ENCODE measurements at places on chromosomes 5 and 9. TPM values are rescaled to one million over a fixed set of nuclear protein-coding genes. Genes with fewer than 3 reads are reported as not detected.

DNA sequence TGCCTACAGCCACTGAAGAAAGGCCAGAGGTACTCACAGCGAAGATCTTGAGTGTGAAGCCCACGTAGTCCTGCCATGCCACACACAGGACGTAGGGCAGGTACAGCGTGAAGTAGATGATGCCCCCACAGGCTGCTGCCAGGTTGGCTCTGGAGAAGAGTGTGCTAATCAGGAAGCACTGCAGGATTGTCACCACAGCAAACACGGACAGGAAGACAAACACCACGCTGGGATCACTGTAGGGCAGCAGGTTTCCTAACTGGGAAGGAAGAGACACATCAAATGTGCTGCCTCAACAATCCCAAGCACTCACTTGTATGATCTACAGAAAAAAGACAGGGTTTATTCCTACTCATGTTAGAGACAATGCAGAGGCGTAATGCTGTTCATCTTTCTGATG lies 63.0 kb downstream of the NIPSNAP3B start:
- DNase-seq, result no peak

ADAMTS6 gene
- total RNA-seq, result 1.7 TPM

PCDHGC5 gene
- total RNA-seq, result not detected

DNA sequence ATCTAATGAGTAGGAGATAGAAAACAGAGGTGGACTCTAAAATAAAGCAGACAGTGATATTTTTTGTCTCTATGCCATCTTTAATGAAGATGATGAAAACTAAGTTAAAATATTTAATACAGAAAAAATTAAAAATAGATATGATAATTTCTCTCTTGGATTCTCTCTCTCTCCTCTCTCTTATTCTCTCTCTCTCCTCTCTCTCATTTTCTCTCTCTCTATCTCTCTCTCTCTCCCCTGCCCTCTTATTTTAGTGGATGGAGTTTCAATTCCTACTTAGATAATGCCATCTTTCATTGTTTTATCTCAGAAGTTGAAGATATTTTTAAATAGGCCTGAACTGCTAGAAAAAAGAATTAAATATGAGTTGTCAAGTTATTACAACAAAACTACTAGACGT lies 38.2 kb downstream of the ESM1 start:
- DNase-seq, result no peak

SECISBP2 gene
- total RNA-seq, result 35.7 TPM

DNA sequence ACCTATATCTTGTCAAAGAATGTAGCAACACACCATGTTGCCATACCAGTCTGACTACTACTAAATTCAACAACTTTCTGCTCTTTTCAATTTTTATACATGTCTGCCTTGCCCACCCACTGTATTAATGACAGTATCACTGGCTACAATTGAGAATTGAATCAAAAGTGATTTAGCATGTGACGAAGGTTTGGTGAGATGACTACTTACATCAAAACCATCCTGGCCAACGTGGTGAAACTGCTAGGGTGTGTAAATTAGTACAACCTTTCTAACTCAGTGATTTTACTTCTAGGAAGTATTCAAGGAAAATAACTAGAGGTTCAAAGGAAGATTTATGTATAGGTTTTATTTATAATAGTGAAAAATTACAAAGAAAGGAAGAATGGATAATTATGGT lies 109.8 kb downstream of the UNC13B start:
- DNase-seq, result no peak

SLC4A9 gene
- 0.43 TPM for total RNA-seq

GRCh38 chr5:153399595-153399994 lies 90.9 kb upstream of the GRIA1 start:
- no peak for DNase-seq

DNA sequence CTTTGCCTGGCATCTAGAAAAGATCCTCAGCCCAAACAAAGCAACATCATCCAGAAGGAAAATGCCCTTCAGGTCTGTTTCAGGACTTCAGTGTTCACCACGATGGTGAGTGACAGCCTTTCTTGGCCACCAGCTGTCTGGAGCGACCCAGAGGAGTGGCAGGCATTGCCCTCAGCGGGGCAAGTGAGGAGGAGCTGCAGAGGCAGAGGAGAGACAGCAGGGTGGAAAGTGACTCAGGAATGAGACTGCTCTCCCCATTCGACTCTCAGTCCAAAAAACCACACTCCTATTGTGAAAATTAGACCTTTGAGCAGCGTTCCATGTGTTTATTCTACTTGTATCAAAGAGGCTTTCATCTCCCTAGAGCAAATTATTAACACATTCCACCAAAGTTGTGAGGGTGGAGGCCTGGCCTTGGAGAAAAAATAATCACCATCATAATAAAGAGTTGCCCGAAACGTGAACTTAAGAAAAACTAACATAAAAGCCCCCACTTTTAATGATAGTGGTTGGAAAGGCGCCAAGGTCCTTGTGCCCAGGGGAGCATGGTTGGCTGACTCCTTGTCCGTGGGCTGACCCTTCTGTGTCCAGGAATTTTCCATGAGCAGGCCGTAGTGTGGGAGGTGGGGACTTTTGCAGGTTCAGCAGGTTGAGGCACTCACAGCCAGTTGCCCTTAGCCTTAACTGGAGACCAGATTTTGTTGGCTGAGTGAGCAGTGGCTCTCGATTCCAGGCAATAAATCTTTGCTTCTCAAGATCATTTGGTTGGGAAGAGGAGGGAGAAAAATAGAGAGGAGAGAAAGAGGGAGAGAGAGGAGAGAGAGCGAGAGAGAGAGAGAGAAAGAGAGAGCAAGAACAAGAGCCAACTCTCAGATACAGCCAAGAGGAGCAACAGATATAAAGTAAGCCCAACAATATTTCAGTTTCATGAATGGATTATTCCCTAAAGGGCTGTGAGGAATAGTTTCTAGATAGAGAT lies 125.9 kb upstream of the ANKRD55 start:
- no peak for DNase-seq

SLC28A3 gene
- total RNA-seq, result 0.15 TPM

GRCh38 chr5:124180875-124181461 lies 565.5 kb downstream of the ZNF608 start:
- no peak for DNase-seq

GRCh38 chr9:84079994-84080393 lies 99.4 kb downstream of the RMI1 start:
- DNase-seq, result no peak

GRCh38 chr9:88949425-88949824 lies 41.8 kb upstream of the S1PR3 start:
- DNase-seq, result no peak

SPINK6 gene
- total RNA-seq, result not detected

GRCh38 chr9:82829818-82830217 lies 233.1 kb downstream of the RASEF start:
- DNase-seq, result no peak

ALDH1A1 gene
- total RNA-seq, result not detected

RGS7BP gene
- total RNA-seq, result not detected

DNA sequence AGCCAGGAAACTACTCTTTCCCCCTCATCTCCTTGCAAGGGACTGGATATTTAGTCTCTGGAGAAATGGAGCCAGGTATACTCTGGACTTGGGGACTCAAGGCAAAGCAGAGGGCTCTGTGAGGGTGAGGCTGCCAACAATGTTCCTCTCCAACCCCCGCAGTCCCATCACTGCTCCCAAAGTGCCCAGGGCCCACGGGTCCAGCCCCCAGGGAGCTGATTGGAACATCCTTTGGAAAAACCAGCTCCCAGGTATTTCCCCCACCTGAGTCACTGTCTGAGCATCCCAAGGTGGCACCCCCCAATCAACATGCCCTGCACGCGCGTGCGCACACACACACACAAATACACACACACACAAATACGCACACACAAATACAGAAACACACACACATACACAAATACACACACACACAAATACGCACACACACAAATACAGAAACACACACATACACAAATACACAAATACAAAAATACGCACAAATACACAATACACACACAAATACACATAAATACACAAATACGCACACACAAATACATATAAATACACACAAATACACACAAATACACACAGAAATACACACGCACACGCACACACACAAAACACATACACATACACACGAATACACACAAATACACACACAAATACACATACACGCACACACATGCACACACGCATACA lies 137.4 kb downstream of the DAB2IP start:
- no peak for DNase-seq

DNA sequence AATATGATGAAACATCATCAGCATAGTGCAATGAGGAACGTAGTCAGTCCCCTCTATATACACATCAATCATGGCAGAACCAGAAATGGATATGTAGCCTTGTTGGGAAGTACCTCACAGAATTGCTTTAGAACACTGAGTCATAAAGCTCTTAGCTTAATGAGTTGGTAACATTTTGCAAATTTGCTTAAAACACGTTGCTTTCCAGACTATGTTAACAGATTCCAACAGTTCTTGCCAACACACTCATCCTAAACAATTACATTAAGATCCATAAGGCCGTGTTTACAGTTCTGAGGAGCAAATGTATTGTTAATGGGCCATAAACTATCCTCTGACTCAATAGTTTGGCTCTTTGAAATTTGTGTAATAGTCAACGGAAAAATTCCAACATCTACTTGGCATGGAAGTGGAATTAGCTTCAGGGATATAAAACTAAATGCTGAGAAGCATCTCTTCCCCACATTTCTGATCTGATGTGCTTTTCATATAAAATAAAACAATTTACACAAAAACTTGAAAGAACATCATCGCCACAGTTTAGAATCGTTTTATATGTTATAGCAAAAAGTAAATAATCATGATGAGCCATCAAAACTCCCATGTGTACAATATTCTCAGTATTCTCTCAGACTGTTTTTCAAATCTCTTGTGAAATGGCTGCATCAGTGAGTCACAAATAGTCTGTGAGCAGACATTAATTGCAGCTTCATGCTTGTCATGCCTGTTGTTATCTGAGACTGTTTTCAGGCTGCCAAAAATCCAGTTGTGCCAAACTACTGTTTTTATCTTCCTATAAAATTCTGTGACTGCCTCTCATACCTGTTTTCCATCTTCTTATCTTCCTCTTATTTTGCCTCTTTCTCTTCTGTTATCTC lies 291.9 kb downstream of the COX7C start:
- DNase-seq, result no peak

DNA sequence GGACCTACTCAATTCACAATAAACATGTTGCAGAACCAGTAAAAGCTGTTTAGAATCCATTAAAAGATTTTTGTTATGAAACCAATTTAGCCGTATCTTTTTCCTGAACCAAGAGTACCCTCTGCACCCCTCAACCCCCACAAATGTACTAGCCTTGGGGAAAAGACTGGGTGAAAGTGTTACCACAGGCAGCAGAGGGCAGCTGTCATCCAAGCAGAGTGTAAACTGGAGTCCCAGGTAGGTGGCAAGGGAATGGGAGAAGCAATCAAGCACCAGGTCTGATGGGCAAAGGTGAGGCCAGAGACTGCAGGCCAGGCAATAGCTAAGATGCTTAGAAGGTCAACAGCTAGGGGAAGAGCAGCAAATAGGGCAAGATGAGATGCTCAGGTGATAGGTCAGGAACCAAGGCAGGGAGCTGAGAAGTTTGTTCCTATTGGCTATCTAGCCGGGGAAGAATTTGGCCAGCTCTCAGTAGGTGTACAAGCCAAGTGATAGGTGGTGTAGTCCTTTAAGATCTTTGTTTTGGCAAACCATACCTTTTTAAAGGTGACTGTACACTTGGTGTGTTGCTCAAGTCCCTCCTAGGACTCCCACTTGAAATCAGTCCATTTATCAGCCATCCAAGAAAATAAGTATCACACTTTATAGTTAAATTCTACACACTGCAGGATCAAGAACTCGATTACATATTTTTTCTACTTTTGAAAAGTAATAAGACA lies 77.8 kb upstream of the CCDC112 start:
- no peak for DNase-seq

DNA sequence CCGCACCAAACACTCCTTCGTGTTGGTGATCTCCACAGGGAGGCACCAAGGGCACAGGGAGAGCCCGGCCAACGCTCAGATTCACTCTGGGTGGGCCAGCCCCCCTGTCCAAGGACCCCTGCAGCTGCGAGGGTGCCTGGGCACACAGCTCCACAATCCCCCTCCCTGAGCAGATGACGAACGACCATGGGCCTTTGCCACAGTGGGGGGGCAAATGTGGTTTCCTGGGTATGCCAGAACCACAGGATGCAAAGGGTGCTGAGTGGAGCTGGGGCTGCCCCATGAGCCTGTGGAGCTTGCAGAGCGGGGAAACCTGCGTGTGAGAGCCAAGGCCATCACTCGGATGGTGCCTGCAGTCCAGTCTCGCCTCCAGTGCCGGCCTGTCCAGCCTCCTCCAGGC lies 31.0 kb downstream of the LPCAT1 start:
- DNase-seq, result peak; percentile 23

SCGB3A2 gene
- total RNA-seq, result not detected

- no peak for DNase-seq
These were observed 11.9 kb upstream of the NXNL2 start for GRCh38 chr9:88523056-88523455.

RNF183 gene
- 0.23 TPM for total RNA-seq

DNA sequence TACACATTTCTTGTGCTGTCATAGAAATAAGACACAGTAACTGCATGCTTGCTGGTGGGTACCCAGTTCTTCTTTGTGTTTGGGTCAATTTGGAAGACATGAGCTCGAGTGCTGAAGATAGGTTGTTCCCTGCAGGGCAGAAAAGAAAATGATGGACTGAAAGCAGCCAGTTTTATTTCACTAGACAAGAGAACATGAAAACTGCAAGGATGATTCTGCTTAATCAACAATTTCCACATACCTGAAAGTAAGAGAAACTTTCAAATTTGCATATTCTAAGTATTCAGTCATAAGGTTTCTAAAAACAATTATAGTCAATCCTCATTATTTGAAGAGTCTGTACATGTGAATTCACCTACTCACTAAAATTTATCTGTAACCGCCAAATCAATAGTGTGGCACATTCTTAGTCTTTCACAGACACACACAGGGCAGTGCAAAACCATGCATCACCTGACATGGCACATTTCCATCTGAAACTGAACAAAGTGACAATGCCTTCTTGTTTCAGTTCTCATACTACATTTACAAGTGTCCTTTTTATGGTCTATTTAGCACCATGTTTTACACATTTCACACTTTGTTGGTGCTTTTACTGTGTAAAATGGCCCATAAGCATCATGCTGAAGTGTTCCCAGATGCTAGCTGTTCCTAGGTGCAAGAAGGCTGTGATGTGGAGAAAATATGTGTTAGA lies 56.9 kb downstream of the HOMER1 start:
- no peak for DNase-seq

- DNase-seq, result no peak
These were observed 40.6 kb downstream of the PHAX start for GRCh38 chr5:126641387-126641786.

- DNase-seq, result no peak
These were observed 1.9 kb downstream of the LMNB1 start for GRCh38 chr5:126778675-126779403.

DNA sequence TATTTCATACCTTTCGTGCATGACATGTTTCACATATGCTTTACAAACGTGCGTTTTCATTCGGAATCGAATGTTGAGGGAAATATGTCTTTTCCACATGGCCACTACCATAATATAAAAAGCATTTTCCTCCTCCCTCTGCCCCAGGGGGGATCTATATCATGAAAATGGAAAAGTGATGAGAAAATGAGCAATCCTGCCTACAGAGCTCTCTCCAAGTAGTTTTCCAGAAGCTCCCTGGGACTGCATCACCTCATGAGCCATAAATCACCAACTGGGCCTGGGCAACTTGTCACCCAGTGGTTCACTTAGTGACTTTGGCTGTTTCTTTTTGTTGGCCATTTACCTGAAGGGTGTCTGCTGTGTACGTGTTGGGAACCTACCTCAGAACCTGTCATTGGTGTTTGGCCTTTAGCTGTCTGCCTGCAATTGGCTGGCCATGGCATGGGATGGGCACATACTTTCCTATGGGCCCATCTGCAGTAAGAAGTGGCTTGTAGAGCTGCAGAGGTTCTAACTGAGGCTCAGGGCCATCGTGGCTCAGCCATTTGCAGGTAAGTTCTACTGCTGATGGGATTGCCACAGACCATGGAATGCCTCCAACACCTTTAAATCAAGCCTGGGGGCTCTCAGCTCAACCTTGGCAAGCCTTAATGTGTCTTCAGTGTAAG lies 9.5 kb upstream of the TIFAB start:
- no peak for DNase-seq
